Upper lobe of left lung (tissue), 6 donors: ENCODE measurements at places on chromosomes 2 and 18. TPM values are rescaled to one million over a fixed set of nuclear protein-coding genes. Genes with fewer than 3 reads are reported as not detected.
A peak's percentile ranks its signal among the peaks of the same experiment; 100 is the strongest.

Gene TTN
- total RNA-seq: 895 TPM

Gene METAP1D
- 3.0 TPM for total RNA-seq

Gene IMPACT
- total RNA-seq: 14.1 TPM

Gene MC2R
- total RNA-seq: not detected

Gene NAT8
- not detected for total RNA-seq

Gene KANSL1L
- total RNA-seq: 86.1 TPM

Gene GALR1
- not detected for total RNA-seq

Gene CDH19
- 1.2 TPM for total RNA-seq

Gene UGT1A6
- 0.15 TPM for total RNA-seq

Gene PLEK
- total RNA-seq: 12.4 TPM

- no peak for DNase-seq
Observed at GRCh38 chr2:179031731-179032408, 18.1 kb downstream of the CCDC141 start.

- no peak for DNase-seq
Observed at GRCh38 chr2:105843476-105844374, 99.0 kb downstream of the NCK2 start.

DNA sequence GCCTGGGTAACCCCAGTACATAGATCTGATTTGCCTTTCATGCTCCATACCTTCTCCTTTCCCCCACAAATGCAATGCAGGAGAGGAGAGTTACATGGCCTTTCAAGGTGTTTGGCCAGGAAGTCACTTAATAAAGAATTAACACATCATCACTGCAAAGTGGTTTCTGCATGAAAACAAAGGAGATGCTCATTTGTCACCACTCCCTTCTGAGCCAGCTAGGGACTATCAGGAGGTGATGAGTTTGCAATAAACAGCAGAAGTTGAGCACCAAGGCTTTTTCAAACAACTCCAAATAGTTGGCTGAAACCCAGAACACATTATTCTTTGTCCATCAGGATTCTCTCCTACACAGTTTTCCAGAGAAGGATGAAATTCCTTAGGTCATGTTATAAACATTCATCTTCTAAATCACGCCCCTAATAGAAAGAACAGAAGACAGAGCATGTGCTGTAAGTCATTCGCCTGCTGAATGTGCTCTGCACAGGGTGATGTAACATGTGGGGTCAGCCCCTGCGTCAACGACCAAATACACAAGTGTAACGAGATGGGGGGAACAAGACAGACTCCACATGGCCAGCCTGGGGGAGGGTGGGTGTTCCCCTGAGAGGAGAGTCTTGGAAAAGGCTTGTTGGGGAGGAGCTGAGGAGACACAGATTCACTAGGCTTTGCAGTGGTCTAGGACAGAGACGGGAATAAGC, 87.3 kb upstream of the RMDN2 start:
- DNase-seq: no peak

- DNase-seq: no peak
Observed at GRCh38 chr2:158745866-158746382, 49.2 kb upstream of the DAPL1 start.

GRCh38 chr2:144999936-145000335, 480.0 kb upstream of the ZEB2 start:
- DNase-seq: no peak

GRCh38 chr2:138502255-138503086, 901 bp downstream of the SPOPL start:
- DNase-seq: no peak

DNA sequence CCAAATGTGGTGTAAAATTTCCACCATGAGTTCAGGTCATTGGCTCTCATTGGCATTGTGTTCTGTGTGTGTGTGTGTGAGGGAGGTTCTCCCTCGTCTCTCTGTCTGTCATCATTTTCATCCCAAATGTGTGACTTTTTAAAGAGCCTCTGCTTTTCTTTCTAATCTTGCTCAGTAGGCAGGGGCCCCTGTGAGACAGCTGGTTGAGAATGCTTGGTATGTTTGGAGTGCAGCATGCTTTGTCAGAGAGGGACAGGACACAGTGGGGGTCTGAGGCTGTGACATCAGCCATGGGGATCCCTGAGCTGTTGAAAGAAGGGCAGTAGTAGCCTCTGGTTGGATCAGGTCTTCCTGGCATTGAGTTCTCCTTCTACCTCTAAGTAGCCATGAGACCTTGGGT, 10.6 kb downstream of the PTPRM start:
- no peak for DNase-seq

DNA sequence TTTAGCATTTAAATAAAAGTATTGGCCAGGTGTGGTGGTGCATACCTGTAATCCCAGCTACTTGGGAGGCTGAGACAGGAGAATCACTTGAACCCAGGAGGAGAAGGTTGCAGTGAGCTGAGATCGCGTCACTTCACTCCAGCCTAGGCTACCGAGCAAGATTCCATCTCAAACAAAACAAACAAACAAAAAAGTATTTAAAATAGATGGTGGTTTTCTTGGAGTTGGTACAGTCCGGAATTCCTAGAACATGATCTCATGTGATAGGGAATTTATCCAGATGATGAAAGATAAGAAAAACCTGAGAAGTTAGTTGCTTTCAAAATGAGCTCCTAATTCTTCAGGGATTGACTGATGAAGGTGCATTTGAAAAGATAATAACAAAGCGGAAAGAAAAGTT, 62.0 kb downstream of the BIRC6 start:
- no peak for DNase-seq

- DNase-seq: peak; percentile 56
Observed at GRCh38 chr2:20224716-20225293, at the start of gene SDC1. Gene SDC1 (minus strand): TSS chr2:20225130. CDS start chr2:20224867, 263 bp downstream.

DNA sequence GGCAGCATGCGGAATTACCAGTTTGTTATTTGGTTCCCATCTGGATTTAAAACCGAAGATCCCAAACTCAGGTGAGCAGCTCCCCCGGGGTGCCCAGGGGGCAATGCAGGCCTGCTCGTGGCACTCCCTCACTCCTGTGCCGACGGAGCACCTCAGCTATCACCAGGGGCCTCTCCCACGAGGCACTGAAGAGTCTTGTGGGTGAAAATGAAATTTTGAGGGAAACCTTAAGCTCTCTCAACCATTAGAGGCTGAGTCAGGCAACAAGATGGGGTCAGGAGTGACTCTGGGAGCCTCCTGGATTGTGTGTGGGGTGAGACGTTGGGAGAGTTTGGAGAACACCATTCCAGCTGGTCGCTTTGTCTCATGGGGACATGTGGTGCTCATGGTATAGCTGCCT, 189.0 kb downstream of the PRKCE start:
- DNase-seq: peak; percentile 32

GRCh38 chr2:216991563-216991962, 131.7 kb upstream of the TNP1 start:
- no peak for DNase-seq

DNA sequence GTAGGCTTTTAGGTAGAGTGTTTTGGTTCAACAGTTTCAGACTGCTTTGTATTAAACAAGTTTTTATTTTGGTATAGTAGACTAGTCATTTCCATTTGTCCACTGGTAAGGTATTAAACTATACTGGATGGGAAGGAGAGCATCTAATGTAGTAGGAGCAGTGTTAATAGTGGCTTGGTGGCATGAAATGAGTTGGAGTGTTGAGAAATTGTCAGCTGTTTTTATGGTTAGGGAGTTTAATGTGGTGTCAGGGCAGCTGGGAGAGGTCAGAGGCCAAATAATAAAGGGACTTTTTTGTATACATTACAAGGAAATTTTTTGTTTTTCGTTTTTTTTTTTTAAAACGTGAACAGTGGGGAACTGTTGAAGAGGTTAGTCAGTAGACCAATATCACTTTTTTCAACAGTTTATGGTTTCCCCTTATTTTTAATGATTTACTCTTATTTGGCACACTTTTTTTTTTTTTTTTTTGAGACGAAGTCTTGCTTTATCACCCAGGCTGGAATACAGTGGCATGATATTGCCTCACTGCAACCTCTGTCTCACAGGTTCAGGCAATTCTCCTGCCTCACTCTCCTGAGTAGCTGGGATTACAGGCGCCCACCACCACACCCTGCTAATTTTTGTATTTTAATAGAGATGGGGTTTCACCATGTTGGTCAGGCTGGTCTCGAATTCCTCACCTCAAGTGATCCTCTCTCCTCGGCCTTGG, 21.2 kb downstream of the ACTR3 start:
- DNase-seq: no peak

DNA sequence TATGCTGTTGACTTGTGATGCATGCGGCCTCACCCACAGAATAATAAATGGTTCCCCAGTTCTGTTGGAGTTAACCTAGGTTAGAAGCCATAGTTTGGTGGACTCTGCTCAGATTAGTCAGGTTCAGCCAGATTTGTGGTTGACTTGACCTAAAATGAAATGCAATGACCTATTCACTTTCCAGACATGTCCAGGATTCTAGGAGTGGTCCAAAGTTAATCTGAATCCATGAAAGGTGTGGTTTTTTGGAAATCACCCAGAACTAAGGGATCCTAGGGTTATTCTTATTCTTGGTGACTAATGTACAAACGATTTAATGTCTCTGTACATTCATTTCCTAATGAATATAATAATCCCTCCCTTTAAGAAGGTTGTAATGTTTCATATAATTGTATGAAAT, 88.9 kb upstream of the RBBP8 start:
- no peak for DNase-seq

DNA sequence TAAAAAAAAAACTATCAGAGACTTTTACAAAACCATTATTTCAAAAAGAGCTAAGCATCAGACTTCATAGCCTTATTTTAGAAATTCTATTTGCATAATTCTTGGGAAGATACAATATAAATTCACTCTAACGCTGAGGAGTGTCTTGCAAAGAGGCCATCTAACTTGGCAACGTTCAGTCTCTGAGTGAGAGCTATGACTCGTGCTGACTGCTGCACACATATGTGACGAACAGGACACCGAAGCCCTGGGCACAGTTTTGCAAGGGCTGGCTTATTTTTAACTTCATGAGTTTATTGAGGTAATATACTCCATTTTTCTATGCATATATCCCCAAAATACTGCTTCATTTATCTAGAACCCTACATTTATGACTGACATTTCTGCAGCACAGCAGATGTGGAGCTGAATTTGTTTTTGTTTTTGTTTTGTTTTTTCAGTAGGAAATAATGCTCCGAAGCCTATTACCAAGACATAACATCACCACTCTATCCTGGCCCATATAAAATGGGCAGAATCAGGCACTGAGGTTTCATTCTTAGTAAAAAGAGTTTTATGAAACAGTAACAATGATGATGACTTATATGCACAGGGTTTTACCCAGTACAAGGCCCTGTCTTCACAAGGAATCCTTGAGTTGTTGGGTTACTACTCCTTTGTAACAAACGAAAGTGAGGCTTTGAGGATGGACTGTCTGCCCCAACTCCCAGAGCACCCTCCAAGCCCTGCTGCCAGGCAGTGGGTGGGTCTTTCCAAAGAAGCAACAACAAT, 68.3 kb downstream of the CRACDL start:
- no peak for DNase-seq

GRCh38 chr2:11073776-11074175, 81.5 kb upstream of the SLC66A3 start:
- DNase-seq: peak; percentile 30

DNA sequence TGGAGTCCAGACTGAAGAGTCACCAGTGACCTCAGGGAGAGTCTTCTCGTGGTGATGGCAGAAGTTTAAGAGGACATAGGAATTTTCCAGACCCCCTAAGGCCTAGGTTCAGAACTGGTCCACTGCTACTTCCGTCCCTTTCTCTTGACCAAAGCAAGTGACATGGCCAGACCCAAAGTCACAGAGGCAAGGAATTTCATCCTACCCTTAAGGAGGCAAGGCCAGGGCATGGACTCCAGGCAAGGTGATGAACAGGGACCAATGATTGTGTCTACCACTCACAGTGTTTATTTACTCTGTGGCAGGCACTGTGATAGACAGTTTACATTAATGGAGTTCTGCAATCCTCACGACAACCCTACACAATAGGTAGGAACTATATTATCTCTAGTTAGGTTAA, 265.1 kb downstream of the GLI2 start:
- DNase-seq: no peak

DNA sequence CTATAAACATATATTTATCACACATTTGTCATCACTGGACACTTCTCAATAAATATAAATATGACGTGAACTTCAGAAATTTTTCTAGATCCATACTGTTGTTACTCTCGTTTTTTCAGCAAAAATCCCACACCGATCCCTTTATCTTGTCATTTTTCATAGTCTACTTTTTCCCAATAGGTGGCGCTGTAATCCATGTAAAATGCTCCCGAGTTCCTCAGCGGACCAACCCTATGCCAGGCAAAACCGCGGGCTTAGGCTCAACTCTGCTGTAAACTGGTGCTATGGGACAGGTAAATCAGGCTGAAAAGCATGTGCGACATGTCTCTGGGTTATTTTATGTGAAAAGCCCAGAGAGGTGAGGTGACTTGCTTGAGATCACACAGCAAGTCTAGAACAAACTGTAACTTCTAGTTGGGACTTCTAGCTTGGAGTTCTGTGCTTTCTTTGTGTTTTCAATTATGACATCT, 104.0 kb downstream of the COBLL1 start:
- DNase-seq: no peak

DNA sequence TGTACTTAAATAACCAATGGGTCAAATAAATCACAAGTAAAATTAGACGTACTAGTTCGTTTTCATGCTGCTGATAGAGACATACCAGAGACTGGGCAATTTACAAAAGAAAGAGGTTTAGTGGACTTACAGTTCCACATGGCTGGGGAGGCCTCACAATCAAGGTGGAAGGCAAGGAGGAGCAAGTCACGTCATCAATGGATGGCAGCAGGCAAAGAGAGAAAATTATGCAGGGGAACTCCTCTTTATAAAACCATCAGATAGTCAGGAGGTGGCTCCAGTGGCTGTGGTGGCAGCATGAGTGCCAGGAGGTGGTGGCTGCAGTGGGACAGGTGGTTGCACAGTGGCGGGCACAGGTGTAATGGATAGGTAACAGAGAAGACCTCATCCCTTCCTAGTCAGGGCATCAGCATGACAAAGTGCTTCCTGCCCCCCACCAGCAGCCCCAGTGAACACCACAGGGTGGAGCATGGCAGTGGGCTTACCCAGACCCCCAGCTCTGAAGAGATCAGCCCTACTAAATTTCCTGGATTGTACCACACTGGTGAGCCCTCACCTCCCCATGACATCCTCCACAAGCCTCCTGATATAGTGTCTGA, 6.9 kb upstream of the CHST10 start:
- DNase-seq: no peak

DNA sequence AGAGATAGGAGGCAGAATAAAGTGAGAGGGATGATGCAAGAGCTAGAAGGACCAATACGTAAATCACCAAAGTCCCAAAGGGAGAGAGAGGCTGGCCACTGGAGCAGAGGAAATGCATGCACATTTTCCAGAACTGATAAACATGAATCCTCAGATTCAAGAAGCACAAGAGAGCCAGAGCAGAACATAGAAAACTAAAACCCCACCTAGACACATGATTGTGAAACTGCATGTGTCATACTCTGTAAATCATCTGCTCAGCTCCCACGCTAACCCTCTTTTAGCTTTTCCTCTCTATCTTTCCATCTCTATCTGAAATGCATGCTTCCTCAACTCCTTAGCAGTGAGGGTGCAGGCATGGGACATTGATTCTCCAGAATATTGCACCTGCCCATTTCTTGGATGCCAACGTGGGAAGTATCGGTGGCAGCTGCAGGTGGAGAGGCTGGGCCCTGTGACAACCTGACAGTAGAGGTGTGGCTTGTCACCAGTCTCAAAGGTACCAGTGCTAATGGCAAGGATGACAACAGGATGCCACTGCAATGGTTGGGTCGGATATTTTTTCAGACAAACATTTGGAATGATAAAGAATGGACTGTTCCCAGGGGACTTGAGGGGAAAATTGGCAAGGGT, 89.3 kb upstream of the OTOS start:
- DNase-seq: peak; percentile 10

GRCh38 chr2:209960676-209961630, 41.5 kb upstream of the RPE start:
- DNase-seq: no peak

GRCh38 chr2:51866361-51866760, 834.4 kb upstream of the NRXN1 start:
- no peak for DNase-seq
